ENCODE measurements at places on chromosomes 12 and 14.

GRCh38 chr12:18054925-18055619 is 34.9 kb downstream of the RERGL start:
- DNase-seq = no peak

DNA sequence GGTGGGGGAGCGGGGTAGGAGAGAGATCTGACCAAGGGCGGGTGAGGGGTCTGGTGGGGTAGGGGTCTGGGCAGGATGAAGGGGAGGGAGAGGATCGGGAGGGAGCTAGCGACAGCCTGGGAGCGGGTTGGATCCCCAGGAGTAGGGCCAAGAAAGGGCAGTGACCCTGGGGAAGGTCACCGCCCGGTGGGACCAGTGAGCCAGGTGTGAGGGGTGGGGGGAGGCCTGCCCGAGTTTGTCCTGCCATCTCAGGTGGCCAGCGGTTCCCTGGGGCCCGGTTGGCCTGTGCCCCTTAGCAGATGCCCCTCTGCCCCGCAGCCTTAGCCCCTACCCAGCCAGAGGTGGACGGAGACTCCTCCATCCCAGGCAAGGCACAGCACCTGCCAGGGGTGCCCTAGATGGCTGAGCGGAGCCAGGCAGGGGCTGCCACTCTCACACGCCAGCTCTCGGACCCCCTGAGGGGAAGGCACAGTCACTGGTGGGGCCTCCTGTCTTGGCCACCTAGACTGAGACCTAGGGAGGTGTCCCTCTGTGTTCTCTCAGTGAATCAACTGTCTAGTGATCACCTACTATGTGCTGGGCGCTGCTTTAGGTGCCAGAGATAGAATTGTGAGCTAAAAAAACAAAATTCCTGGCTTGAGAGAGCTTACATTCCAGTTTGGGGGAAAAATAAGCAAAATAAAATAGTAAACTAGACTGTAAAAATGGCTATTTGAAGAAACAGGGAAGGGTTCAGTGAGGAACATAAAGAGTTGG is 629 bp upstream of the TTC7B start:
- DNase-seq = no peak

GRCh38 chr12:6295094-6295811 is 15.2 kb upstream of the PLEKHG6 start:
- no peak for DNase-seq

DNA sequence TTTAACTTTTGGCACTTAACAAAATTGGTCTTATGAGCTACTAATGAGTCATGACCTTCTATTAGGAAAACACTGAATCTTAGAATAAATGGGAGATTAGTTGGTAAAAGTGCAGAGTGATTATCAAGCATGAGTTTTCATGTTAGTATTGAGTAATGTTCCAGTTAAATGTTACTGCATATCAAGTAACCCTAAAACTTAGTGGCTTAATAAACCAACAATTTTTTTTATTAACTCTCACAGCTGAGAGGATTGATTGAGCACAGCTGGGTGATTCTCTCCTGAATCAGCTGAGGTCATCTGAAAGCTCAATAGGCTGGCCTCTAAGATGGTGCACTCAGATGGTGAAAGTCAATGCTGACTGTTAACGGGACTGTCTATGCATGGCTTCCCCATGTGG is 248.6 kb downstream of the BCL11B start:
- no peak for DNase-seq

DNA sequence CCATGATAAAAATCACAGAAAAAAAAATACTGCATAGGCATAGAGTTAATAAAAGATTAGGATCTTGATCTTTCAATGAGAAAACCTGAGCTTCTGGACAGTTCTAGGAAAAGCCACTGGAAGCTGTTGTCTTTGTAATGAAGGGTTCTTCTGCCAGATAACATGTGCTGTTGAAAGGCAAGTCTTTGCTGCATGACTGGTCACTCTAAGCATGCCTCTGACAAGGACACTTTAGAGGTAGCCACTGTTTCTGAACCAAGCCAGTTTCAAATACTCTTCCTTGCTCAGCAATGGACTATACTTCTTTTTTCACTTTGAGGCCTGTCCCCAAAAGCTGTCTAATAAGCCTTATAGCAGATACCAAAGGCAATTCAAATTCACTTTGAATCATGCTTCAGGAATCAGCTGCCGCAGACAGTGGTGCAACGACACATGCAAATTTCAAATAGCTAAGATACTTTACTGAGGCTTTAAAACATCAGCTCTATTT is 70.2 kb downstream of the BTG1 start:
- no peak for DNase-seq

GRCh38 chr14:33668066-33668465 is 282.8 kb downstream of the EGLN3 start:
- no peak for DNase-seq

DNA sequence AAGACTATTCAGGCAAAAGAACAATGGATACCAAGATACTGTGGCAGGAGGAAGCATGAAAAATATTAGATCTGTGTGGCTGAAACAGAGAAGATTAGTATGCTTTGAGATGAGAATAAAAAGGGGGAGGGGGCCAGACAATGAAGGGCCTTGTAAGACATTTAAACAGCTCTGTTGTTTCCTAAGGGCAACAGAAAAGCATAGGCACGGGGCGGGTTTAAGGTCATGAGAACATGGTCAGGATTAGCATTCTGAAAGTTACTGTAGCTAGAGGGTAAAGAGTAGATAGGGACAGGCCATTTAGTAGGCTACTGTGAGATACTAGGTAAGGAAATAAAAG is 18.6 kb downstream of the INTS13 start:
- no peak for DNase-seq

DNA sequence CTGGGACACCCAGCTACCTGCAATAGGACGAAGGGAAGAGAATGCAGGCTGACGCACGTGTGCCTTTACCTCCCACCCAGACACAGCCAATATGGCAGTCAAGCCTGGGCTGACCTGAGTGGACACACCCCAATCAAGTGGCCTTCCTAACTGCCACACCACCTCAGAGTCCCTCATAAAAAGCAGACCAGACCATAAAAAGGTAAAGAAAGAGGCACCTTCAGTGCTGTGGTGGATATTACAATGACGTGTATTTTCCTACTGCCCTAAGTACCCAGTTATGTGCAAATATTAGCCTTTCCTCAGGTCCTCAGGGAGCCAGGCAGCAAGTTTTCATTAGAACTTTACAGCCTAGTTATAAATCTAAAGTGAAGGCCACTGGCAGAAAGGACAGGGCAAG is 75.8 kb downstream of the KCNK10 start:
- DNase-seq = no peak

DNA sequence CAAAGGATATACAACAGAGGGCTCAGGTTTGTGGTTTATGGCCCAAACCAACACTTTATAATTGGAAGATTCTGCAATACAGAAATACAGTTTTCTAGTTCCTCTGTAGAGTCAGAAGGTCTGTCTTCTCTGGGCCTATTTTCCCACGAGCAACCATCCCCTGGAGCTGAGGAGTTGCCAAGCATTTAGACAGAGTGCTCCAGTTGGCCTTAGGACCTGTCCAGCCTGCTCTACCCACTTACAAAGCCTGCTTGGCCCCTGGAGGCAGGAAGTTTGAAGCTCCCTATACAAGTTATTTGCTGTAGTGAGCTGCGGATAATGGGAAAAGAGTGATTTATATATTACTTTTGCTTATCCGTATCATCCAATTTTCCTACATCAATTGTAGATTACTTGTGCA is 60.8 kb upstream of the HSPB8 start:
- DNase-seq = no peak

Measured in CMK (cell line).